ENCODE measurements at places on chromosomes 12 and 14. TPM values are rescaled to one million over a fixed set of nuclear protein-coding genes. Genes with fewer than 3 reads are reported as not detected.

DNA sequence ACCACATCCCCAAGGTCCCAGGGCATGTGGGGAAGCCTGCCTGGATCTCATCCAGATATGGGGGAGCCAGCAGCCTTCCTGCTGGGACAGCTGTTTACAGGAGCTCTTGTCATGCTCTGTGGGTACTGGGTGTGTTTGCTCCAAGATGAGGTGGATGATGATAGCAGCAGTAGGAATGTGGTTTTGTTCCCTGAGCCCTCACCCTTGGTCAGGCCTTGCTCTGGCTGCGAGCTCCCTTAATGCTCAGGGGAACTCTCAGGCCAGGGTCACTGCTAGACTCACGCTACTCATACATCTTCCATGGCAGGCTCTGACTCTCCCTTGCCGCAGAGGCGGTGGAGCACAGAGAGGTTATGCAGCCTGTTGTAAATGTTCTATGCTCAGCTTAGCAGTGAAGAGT lies 990.3 kb downstream of the AACS start:
- H3K4me3 ChIP-seq: no peak overlapping the region
- no peaks in the 10 kb centered on the region for H3K4me1 ChIP-seq
- no peaks in the 10 kb centered on the region for H3K27me3 ChIP-seq
- H3K27ac ChIP-seq: no peak overlapping the region
- no peak for DNase-seq
- H3K36me3 ChIP-seq: no peaks in the 10 kb centered on the region

DNA sequence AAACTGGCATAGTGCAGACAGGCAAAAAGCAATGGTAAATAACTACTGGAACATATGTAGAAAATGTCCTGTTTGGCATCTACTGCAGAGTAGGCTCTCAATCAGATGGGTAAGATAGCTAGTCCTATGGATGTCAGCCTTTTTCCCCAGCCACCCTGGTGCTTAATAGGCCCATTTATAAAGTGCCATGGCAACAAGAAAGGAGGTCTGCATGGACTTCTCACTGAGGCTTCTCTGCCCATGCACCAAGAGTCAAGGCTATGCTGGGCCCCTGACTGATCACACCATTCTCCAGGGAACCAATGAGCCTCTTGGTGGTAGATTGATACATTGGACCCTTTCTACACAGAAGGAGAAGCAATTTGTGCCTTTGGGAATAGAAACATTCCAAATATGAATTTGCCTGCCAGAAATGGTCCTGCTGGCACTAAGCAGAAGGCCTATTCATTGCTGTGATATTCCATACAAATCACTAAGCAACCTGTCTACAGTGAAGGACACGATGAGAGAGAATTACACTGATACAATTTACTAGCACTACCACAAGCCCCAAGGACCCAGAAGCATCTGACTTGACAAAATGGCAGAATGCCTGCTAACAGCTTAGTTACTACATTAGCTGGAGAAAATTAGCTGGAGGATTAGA lies 43.8 kb downstream of the RESF1 start:
- H3K4me3 ChIP-seq: no peak overlapping the region
- no peak for DNase-seq
- H3K4me1 ChIP-seq: no peaks in the 10 kb centered on the region
- peaks cover 33% of the 10 kb centered on the region for H3K36me3 ChIP-seq
- no peak overlapping the region for H3K27ac ChIP-seq
- no peaks in the 10 kb centered on the region for H3K27me3 ChIP-seq

GRCh38 chr12:46667551-46667950 lies 158.2 kb downstream of the SLC38A4 start:
- H3K4me1 ChIP-seq: no peaks in the 10 kb centered on the region
- no peaks in the 10 kb centered on the region for H3K27me3 ChIP-seq
- no peak for DNase-seq
- H3K4me3 ChIP-seq: no peak overlapping the region

- H3K4me1 ChIP-seq: no peaks in the 10 kb centered on the region
- no peak for DNase-seq
- no peaks in the 10 kb centered on the region for H3K36me3 ChIP-seq
- no peak overlapping the region for H3K4me3 ChIP-seq
These were observed 26.6 kb downstream of the NT5DC3 start for GRCh38 chr12:103814436-103814835.

DNA sequence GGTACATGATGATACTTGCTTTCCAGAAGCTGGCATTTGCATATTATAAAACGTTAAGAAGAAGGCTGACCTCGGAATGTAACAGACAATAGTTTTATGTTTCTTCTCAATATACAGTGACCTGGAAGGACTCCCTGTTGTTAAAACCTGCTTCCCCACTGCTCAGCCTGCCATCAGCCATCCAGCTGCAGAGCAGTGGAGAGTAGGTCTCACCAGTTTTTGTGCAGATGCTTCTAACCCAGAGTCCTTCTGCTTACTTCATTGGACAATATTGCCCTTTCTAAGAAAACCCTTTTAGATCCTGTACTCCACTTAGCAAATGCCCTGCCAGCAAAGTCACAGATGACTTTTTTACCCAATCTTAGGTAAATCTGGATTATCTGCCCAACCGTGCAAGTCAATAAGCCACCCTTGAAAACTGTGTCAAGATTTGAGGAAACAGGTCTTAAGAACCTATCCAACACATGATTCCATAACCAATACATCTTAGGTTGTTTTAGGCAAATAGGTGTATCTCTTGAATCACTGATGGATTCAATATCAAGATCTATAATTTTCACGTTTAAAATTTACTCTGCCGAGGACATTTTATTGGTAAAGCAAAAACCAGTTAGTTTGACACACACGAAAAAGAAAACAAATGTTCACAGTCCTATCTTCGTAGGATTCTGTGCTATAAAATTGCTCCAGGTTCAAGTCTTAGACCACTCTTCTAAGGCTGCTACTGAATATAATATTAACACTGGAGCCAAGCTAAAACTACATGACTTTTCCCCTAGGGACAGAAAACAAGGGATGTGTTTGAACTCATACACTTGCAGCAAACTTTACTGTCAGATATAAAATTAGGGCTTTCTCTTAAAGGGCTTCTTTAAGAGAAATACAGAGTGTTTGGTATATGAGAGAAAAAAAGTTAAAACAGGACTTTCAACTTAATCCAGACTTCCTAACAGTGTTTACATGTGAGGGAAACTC lies 5.7 kb downstream of the PHLDA1 start:
- H3K27me3 ChIP-seq: peaks cover 38% of the 10 kb centered on the region
- DNase-seq: no peak
- H3K4me1 ChIP-seq: peaks cover 12% of the 10 kb centered on the region
- no peak overlapping the region for H3K4me3 ChIP-seq
- no peaks in the 10 kb centered on the region for H3K36me3 ChIP-seq

DNA sequence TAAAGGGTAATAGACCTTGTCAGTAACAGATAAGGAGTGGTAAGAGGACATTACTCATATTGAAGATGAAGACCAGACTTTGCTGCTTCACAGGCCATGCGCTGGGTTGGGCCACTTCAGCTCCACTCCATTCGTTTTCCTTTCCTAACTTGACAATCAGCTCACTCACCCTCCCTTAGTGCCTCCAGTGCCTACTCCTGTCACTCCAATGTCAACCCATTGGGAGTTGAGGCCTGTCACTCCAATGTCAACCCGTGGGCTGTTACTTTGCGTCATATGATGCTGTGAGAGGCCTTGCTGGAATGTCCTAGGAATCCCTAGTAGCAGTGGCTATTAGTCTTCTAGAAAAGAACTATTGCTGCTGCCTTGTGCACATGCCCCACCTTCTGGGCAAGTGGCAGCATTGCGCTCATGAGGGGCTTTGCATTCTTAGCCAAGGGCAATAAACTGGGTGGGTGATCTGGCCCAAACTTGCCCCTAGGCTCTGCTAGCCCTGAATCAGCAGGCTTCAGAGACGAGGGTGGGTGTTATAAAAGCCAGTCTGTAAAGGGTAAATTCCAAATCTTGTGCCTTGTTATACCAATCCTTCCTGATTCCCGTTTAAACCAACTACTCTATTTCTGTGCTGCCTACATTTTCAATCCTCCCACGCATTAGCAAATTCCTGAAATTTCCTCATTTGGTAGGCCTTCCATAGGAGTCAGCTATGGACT lies 36.1 kb downstream of the BAZ2A start:
- H3K27ac ChIP-seq: no peak overlapping the region
- no peaks in the 10 kb centered on the region for H3K27me3 ChIP-seq
- no peak overlapping the region for H3K4me3 ChIP-seq
- H3K36me3 ChIP-seq: peaks cover 37% of the 10 kb centered on the region

DNA sequence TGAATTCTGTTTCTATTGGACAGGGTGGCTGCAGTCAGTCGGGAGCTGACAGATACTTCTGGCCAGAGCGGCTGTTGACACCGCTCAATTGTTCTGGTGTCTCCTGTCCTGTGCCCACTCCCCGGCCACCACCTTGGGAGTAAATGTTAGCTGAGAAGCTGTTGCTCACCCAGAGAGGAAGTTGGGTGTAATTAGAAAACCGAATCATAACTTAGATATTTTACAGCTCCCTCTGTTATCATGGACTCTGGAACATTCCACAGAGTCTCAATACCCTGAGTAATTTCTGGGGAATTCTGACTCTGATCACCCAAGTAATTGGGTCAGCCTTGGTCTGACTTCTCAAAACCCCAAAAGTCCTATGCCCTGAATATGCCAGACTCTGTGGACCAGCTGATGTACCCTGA lies 58.3 kb upstream of the RFLNA start:
- H3K4me1 ChIP-seq: peaks cover 6% of the 10 kb centered on the region
- DNase-seq: no peak
- H3K36me3 ChIP-seq: no peaks in the 10 kb centered on the region
- H3K4me3 ChIP-seq: no peak overlapping the region

- DNase-seq: no peak
- no peak overlapping the region for H3K27ac ChIP-seq
- H3K4me1 ChIP-seq: no peaks in the 10 kb centered on the region
- no peaks in the 10 kb centered on the region for H3K27me3 ChIP-seq
- no peaks in the 10 kb centered on the region for H3K36me3 ChIP-seq
These were observed 10.6 kb downstream of the MYO1H start for GRCh38 chr12:109358154-109358869.

- H3K4me1 ChIP-seq: peaks cover 15% of the 10 kb centered on the region
- no peak overlapping the region for H3K4me3 ChIP-seq
- H3K36me3 ChIP-seq: no peaks in the 10 kb centered on the region
- H3K27me3 ChIP-seq: peaks cover 87% of the 10 kb centered on the region
These were observed 11.0 kb downstream of the OR6S1 start for GRCh38 chr14:20630340-20631022.

DNA sequence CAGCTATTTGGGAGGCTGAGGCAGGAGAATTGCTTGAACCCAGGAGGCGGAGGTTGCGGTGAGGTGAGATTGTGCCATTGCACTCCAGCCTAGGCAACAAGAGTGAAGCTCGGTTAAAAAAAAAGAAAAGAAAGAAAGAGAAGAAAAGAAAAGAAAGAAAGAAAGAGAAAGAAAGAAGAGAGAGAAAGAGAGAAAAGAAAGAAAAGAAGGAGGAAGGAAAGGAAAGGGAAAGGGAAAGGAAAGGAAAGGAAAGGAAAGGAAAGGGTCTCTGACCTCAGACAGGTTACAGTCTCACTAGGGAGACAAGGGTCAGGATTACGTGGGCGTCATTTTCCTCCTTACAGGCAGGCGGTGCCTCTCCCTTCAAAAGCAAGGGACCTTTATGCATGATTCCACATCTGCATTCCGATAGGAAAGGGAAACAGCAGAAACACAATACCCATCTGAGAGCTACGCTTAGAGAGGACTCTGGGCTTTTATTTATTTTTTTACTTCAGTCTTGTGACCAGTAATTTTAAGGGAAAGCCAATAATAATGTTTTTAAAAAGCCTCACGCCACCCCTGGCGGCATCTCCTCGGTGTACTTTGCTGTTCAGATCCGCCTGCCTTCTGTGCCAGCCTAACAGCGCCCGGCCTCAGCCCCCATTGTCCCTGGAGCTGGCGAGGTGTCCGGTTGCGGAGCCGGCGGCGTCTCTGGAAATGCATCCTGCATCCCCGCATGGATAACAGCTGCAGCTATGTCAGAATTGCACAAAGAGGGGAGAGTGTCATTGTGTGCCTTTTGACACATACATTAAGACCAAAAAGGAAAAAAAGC lies 945 bp upstream of the HIP1R start:
- peaks cover 3% of the 10 kb centered on the region for H3K36me3 ChIP-seq
- peak overlapping the region; percentile 29 for H3K4me3 ChIP-seq
- H3K4me1 ChIP-seq: peaks cover 11% of the 10 kb centered on the region

DNA sequence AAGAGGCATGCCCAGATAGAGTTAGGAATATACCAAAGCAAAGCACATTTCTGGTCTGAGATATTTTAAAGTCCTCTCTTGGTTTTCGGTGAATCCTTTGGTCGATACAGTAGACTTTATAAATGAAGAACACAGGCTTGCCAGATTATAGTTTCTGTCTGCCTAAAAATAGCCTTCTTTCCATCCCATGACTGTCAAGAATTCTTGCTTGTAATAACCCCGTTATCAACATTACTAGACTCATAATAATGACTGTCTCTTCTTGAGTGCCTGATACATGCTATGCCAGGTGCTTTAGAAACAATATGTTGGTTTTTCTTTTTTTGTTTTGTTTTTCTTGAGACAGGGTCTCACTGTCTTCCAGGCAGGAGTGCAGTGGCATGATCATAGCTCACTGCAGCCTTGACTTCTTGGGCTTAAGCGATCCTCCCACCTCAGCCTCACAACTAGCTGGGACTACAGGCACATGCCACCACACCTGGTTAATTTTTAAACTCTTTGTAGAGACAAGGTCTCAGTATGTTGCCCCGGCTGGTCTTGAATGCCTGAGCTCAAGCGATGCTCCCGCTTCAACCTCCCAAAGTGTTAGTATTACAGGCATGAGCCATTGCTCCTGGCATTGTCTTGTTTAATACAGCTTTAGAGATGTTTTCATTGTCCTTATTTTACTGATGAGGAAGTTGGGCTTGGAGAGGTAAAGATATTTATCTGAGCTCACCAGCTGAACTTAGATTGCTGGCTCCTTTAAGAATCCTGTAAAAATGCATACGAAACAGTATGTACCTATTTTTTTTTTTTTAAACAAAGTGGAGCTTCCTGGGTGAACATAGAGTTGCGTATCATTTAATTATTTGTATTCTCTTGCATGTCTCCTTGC lies 30.4 kb downstream of the CHST11 start:
- peaks cover 98% of the 10 kb centered on the region for H3K4me1 ChIP-seq
- no peak for DNase-seq
- H3K36me3 ChIP-seq: peaks cover 3% of the 10 kb centered on the region
- no peak overlapping the region for H3K4me3 ChIP-seq
- H3K27me3 ChIP-seq: no peaks in the 10 kb centered on the region
- peak overlapping the region; percentile 73 for H3K27ac ChIP-seq

DNA sequence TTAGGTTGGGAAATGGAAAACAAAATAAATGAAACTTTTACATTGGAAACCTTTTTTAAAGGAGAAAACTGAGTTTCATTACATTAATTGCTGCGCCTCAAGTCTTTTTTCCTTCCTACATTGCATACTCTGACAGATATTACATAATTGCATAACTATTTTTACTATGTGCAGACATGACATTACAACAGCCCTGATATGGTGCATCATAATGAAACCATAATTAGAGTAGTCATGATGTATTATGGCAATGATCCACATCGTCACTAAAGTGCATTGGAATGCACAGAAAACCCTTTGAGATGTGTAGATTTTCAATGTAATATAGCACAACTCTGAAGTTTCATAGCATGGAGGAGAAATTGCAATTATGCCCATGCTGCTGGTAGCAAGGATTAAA lies 217.8 kb upstream of the NPAS3 start:
- no peak overlapping the region for H3K27ac ChIP-seq
- no peaks in the 10 kb centered on the region for H3K4me1 ChIP-seq
- H3K4me3 ChIP-seq: no peak overlapping the region
- no peak for DNase-seq

PMCH gene
- 0.47 TPM for total RNA-seq

GSKIP gene
- total RNA-seq: 23.8 TPM

SLC7A8 gene
- 3.2 TPM for total RNA-seq

KRT2 gene
- 3.6 TPM for total RNA-seq

DGLUCY gene
- 36.5 TPM for total RNA-seq

CLEC4E gene
- total RNA-seq: 0.19 TPM

TPH2 gene
- total RNA-seq: not detected

TMEM179 gene
- total RNA-seq: 0.09 TPM

All from thymus (tissue), 14 donors.